ENCODE measurements at places on chromosomes 11 and 22.

GRCh38 chr22:30299322-30299721, 10.0 kb upstream of the CASTOR1 start:
- no peak for DNase-seq

DNA sequence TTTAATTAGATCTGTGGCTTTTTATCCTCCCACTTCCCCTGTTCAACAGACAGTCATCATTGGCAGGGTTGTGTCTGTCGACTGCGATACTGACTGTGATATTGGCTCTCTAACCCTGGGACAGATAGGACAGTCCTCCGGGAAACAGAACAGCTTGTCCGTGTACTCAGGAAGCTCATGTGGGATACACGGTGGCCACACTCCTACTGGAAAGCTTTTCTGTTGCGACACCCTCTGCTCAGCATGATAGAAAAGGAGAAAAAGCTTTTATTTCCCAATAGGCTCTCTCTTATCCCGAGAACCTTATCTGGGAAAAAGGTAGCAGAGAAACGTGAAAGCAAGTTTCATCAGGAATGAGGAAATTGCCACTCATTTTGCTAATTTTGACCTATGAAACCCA, 60.4 kb upstream of the HSPA8 start:
- no peak for DNase-seq

DNA sequence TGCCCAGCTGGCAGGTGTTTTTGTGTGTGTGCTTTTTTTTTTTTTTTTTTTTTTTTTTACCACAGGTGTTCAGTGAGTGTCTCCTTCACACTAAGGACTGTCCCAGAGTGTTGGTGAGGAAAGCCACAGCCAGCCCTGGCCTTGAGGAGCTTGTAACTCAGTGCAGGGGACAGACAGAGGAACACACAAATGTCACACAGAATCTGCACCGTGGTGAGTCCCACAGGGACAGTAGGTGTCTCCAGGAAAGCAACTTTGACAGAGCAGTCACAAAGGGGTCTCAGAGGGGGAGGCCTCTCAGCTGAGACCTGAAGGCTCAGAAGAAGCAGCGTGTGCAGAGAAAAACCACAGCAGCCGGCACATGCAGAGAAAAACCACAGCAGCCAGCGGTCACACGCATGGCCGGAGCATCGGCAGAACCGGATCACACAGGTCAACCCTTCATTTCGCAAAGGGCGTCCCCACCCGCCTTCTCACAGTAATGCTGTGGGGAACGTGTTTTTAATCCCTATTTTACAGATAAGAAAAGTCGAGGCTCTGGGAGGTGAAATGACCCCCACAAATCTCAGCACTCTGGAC, 101.7 kb upstream of the PRR5 start:
- no peak for DNase-seq

DNA sequence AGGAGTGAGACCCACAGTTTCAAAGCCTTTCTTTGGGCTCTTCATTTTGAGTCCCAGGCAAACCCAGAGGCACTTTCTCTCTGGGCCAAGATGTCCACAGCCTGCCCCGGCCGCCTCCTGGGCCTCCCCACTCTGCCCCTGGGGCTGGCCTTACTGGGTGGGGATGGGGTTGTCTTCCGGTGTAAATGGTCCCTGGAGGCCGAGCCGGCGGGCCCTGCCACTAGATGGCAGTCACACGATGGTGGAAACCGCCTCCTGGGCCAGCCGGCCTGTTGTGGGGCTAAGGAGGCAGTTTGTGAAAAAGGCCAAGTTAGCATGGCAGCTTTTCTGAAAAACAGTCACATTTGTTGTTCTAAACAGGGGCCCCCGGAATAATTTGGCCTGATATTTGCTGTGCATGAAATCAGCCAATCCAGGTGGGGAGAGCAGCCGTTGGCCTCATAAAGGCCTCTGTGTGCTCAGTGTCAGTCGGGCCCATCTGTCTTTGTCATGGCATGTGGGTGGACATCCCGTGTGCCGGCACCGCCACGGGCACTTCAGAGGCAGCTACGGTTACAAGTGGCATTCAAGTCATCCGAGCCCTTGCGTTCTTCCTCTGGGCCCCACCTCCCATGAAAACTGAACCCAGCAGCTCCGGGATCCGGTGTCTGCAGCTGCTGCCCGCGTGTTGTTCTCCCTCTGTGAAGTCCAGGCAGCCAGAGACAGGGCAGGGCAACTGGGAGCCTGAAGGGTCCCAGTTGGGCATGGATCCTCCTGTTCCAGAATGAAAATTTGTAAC, 6.5 kb downstream of the MRPL23 start:
- peak; percentile 5 for DNase-seq

GRCh38 chr22:20998411-20999336, 3.2 kb downstream of the THAP7 start:
- DNase-seq, result no peak

- no peak for DNase-seq
Measured at GRCh38 chr11:134074346-134074745, 5.5 kb downstream of the JAM3 start.

- no peak for DNase-seq
Measured at GRCh38 chr11:17604915-17605233, 57.8 kb downstream of the OTOG start.

GRCh38 chr11:89604281-89604680, 105.8 kb upstream of the TRIM77 start:
- no peak for DNase-seq

- DNase-seq, result no peak
Measured at GRCh38 chr11:125514336-125515101, 18.5 kb upstream of the FEZ1 start.

DNA sequence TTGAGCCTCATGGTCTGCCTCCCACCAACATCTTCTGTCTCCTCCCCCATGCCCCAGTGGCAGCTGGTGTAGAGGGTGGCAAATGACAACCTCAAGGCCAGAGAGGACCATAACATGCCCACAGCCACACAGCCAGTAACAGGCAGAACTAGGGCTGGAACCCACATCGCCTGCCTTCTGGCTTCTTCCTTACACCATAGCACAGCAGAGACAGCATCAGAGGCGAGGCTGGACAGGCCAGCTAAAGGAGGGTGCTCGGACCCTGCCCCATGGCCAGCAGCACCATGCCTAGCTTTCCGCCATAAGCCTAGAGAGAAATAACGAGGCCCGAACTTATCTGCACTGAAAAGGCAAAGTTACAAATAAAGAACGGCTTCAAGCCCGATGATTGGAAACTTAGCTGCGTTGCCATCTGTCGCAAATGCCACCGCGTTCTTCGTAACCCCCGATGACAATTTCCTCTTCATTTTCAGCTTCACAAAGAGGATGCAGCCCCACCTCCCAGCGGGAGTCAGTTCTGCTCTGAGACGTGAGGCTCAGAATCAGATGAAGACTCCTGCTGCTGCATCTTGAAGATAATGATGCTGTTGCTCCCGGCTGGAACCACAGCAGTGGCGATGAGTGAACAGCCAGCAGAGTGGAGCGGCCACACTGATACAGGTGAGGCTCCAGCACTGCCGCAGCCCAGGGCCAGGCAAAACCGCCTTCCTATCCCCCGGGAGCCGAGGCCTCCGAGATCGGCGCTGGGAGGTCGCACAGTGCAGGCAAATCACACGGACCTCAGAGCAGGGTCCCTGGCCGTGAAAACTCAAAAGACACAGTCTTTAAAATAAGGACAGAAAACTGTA, 73.8 kb upstream of the RTL6 start:
- DNase-seq, result no peak

DNA sequence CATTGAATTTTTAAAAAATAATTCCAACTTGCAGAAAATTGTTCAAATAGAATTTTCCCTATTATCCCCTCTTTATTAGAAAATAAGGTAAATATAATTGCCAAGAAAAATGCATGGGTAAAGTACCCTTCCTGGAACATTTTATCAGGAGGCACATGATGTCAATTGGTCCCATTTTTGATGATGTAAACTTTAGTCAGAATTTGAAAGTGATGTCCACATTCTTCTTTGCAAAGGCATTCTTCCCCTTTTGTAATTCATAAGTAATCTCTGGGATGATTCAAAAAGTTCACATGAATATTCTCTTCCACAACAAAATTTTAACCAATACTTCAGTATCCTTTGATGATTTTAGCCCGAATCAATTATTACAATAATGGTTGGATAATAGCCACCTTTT, 86.9 kb upstream of the ANO3 start:
- no peak for DNase-seq

- no peak for DNase-seq
Measured at GRCh38 chr11:132115454-132115853, 745.0 kb downstream of the NTM start.

GRCh38 chr11:39741066-39741465, 1718.4 kb downstream of the LRRC4C start:
- DNase-seq, result no peak

- no peak for DNase-seq
Measured at GRCh38 chr11:134181707-134182106, 42.1 kb downstream of the NCAPD3 start.

GRCh38 chr11:125935056-125935455, 10.8 kb upstream of the VSIG10L2 start:
- no peak for DNase-seq

GRCh38 chr22:29484642-29485041, 4.6 kb downstream of the NEFH start:
- DNase-seq, result no peak

GRCh38 chr11:128238521-128239265, 348.7 kb downstream of the ETS1 start:
- DNase-seq, result no peak

- no peak for DNase-seq
Measured at GRCh38 chr11:17403980-17404759, 15.7 kb upstream of the KCNJ11 start.

- DNase-seq, result no peak
Measured at GRCh38 chr11:28289444-28289843, 181.3 kb downstream of the METTL15 start.

DNA sequence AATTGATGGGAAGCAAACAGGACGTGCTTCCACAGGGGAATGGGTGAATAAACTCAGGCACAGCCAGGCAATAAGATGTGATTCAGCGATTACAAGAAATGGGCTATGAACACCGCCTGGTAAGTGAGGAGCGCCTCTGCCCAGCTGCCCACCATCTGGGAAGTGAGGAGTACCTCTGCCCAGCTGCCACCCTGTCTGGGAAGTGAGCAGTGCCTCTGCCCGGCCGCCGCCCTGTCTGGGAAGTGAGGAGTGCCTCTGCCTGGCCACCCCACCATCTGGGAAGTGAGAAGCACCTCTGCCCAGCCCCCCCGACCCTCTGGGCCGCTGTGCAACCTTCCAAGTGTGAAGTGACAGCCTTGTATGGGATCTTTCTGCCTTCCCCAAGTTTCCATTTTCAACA, 73.2 kb upstream of the PRR5 start:
- no peak for DNase-seq

DNA sequence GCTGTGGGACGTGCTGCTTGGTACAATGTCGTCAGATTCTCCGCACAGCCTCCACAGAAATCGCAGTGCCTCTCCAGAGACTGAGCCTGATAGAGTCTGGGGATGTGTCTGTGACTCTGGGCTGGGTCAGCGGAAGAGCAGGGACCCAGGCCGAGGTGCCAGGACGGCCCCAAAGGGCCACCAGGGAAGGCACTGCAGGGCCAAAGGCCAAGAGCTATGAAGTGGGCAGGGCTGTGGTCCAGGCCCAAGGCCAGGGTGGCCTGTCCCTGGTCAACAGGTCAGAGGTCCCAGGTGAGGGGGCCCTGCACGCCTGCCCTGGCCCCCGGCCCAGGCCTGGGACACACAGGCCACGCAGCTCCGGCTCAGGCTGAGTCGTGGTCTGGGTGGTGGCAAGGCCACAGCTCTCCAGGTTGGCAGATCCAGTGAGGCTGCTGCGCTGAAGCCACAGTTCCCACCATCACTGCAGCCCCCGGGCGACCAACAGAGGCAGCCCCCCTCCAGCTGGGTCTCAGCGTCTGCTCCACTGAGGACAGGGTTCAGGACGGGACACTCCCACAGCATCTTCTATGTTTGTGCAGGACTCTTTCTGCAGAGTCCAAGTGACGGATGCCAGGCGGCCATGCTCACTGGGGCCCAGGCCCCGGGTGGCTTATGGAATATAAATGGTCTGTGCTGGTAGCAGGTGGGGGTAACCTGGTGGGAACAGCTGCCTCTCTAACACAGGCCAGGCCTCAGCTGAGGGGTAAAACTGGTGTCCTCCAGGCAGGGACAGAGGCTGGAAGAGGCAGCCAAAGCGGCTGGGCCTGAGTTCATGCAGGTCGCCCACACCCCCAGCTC, 4.8 kb upstream of the PIM3 start:
- DNase-seq, result no peak

GRCh38 chr11:134349109-134349801, 17.5 kb downstream of the GLB1L2 start:
- no peak for DNase-seq

DNA sequence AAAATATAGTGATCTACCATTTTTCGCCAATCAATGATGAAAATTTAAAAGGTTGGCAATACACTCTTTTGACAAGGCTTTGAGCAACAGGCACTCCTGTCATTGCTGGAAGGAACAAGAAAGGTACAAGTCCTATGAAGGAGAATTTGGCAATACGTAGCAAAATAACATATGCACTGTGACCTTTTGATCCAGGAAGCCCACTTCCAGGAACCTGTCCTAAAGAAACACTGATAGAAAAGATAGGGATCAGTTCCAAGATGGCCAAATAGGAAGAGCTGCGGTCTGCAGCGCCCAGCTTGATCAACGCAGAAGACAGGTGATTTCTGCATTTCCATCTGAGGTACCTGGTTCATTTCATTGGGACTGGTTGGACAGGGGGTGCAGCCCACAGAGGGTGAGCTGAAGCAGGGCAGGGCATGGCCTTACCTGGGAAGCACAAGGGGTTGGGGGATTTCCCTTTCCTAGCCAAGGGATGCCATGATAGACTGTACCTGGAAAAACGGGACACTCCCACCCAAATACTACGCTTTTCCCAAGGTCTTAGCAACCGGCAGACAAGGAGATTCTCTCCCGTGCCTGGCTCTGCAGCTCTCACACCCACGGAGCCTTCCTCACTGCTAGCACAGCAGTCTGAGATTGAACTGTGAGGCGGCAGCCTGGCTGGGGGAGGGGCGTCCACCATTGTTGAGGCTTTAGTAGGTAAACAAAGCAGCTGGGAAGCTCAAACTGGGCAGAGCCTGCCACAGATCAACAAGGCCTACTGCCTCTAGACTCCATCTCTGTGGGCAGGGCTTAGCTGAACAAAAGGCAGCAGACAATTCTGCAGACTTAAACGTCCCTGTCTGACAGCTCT, 69.7 kb upstream of the GALNT18 start:
- DNase-seq, result peak; percentile 46

- no peak for DNase-seq
Measured at GRCh38 chr11:62688491-62688890, 839 bp downstream of the LRRN4CL start.

DNA sequence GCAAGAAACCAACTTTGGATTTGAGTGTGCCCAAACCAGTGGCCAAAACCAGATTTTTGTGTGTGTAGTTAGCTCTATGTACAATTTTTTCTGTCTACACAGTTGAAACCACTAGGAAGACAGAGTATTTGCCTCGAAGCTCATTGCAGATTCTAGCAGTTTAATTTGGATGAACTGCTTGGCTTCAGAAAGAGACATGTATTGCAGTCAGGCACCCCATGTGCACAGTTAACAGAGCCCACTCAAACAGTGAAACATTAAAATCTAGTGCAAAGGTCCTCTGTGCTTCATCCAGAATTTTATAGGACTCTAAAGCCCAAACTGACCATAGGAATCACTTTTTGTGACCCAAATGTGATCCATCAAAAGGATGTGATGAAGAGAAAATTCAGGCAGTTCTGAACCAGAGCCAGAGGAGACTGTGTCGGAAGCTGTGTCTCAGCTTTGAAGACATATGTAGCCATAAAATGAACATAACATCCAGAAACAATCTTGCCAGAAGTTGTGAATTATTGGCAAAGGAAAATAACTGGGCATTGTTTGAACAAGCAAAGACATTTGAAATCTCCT, 82.7 kb downstream of the PANX1 start:
- no peak for DNase-seq

GRCh38 chr11:10899121-10899830, 41.4 kb upstream of the ZBED5 start:
- DNase-seq, result no peak
